Gastroesophageal sphincter (tissue), 4 donors: ENCODE measurements at places on chromosomes 16 and 17. TPM values are rescaled to one million over a fixed set of nuclear protein-coding genes. Genes with fewer than 3 reads are reported as not detected.

Gene PABPN1L
- total RNA-seq, result 0.54 TPM

Gene ZSCAN10
- total RNA-seq, result not detected

Gene UBE2O
- total RNA-seq, result 16.7 TPM

Gene MYH8
- total RNA-seq, result not detected

Gene CLDN6
- total RNA-seq, result not detected

Gene ADAD2
- 0.31 TPM for total RNA-seq

Gene SEPTIN1
- 0.96 TPM for total RNA-seq

Gene RABEP2
- 30.2 TPM for total RNA-seq

Gene ZNF778
- 11.1 TPM for total RNA-seq

Gene NHLRC4
- 0.47 TPM for total RNA-seq

Gene ACSM2A
- not detected for total RNA-seq

Gene C16orf86
- total RNA-seq, result 3.6 TPM

Gene PIPOX
- 0.52 TPM for total RNA-seq

Gene KRT17
- 18.5 TPM for total RNA-seq

Gene GPRC5B
- 14.1 TPM for total RNA-seq

Gene SLC9A5
- total RNA-seq, result 0.15 TPM
